ENCODE measurements at places on chromosomes 7 and 10.

DNA sequence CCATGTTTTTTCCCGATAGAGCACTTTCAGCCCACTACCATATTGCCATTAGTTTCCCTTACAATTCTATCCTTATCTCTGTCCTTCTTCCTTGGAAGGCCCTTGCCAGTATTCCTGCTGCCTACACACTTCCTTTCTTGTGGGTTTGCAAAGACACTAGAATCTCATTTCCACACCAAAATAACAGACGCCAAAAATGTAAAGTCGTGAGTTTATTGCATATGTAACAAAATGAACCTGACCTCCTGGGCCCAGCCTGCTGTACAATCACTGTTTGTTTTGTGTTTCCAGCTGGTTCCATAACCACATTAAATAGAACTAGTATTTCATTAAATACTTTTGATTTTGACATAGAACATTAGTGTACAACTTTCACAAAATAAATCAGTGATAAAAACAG, 116.7 kb downstream of the SMURF1 start:
- no peak for DNase-seq

- no peak for DNase-seq
These were observed 361.2 kb downstream of the GPR158 start for GRCh38 chr10:25536027-25536426.

GRCh38 chr10:133264461-133264860, 12.2 kb downstream of the ADAM8 start:
- DNase-seq, result no peak

- no peak for DNase-seq
These were observed 10.9 kb downstream of the MKI67 start for GRCh38 chr10:128115356-128115755.

- DNase-seq, result no peak
These were observed 325.9 kb upstream of the SMIM30 start for GRCh38 chr7:113444261-113444660.

- DNase-seq, result no peak
These were observed 2.7 kb downstream of the SND1 start for GRCh38 chr7:127654404-127655394.

- DNase-seq, result no peak
These were observed 2.0 kb downstream of the ZMIZ1 start for GRCh38 chr10:79070606-79071395.

GRCh38 chr10:125844751-125845221, 21.4 kb downstream of the BCCIP start:
- no peak for DNase-seq

- DNase-seq, result no peak
These were observed 89.4 kb downstream of the ITGA8 start for GRCh38 chr10:15630353-15630752.

GRCh38 chr10:109062371-109062770, 860.9 kb downstream of the XPNPEP1 start:
- DNase-seq, result no peak

- DNase-seq, result peak; percentile 95
These were observed 25.4 kb downstream of the CAMK2G start for GRCh38 chr10:73848821-73849489.

- DNase-seq, result no peak
These were observed 140.6 kb downstream of the KIAA1217 start for GRCh38 chr10:24349379-24350001.

DNA sequence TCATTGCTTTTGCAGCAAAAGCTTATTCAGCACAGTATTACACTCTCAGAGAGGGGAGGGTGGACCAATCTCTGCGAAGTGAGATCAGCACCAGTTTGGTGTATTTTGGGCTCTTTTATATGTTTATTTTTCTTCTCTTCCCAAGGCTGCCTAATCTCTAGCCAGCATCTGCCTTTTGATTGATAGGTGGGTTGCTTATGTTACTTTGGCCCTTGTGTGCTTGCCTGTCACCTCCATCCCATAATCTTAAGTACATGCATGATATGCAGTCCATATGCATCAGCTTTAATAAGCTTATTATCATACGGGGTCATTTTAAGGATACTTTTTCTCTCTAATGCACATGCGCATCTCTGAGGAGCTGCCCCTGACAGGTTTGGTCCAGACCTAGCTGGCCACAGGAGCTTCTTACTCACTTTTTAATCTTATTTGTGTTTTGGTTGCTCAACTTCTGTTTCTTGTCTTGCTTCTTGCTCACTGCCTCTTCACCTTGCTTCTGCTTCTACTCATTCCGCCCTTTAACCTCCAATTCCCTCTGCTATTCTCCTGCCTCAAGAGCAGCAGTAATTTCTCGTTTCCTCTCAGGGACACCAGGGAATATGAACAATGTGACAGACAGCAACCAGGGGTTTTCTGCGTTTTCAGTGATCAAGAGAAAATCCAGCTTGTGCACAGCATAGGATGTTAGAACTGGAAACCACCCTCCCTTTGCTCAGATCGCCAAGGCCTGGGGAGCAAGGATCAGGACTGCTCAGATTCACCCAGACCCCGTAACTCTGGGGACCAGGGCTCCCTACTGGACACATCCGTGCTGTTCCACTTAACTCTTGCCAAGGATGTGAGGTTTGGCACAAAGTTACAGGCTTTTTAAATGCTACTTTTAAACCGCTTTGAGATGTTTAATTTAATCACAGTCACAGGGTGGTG, 10.0 kb downstream of the RGR start:
- no peak for DNase-seq

GRCh38 chr10:103736763-103737162, 118.6 kb downstream of the SH3PXD2A start:
- no peak for DNase-seq

DNA sequence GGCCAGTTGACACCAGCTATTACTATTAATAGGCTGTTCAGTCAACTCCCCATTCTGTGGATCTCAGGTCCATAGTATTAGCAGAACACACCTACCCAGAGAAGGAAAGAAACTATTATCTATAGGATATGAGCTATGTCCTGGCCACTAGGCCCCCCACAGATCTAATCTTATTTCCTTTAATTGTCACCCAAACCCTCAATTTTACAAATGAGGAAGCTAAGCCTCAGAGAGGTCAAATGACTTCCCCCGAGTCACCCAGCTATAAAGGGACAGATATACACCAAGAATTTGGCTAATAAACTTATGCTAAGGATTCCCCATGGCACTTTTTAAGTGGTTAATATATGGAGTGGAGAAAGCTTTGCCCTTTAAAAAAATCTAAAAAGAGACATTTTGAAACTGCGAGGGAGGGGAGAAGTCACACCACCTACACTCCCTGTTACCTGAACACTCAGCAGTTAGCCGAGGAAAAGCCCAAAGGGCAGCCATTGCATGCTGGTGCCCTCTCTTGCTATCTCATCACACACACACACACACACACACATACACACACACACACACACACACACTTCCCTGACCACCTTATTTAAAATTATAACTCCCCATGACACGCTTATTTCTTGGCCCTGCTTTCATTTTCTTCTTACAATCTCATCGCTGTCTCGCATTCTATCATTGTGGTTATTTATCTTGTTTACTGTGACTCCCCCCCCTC, 157.0 kb upstream of the ADO start:
- no peak for DNase-seq

- no peak for DNase-seq
These were observed 134.6 kb downstream of the TCERG1L start for GRCh38 chr10:131176907-131177306.

- DNase-seq, result no peak
These were observed 427.8 kb upstream of the LRGUK start for GRCh38 chr7:133699386-133699785.

DNA sequence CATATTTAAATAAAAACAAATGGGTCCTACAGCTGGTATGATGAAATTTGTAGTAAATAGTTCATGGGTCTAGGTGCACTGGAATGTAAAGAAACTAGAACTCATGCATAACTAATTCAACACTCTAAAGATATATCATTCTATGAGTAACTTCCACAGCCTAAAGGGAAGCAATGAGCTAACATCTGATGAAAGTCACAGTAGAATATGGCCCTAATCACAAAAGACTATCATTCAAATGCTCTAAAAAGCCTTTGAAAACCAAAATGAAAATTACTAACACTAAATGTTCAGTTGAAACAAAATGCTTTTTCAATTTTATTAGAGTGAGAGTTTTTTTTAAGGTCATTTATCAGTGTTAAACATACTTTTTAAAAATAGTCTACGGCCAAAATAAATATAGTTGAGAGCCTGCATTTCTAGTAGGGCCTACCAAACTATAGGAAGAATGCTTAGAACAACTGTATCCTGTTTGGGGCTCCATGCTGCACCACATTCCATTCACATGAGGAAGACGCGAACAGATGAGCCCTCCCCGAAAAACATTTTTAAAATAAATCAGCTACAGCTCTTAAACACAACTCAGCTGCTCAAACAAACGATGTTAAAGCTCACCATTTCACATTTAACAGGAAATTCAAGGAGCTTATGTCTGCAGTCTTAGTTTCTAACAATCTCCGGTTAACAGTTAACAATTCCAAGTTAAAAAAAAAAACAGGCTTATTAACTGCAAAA, 134.5 kb downstream of the NRBF2 start:
- no peak for DNase-seq

DNA sequence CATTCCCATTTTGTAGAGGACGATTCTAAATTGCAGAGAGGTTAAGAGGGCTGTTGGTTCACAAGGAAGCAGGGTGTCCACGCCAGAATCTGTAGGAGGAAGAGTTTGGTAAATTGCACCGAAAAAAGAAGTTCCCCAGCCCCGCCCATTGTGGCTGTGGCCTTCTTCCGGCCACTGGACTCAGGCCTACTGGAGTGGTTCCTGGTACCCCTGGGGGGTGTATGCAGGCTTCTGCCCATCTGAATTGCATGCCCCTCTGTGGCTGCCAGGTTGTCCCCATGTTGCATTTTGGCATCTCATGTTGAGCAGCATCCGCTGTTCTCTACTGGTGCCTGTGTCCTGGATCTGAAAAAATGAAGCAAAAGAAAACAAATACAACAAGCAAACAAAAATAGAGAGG, 234.2 kb downstream of the WDR11 start:
- DNase-seq, result no peak

DNA sequence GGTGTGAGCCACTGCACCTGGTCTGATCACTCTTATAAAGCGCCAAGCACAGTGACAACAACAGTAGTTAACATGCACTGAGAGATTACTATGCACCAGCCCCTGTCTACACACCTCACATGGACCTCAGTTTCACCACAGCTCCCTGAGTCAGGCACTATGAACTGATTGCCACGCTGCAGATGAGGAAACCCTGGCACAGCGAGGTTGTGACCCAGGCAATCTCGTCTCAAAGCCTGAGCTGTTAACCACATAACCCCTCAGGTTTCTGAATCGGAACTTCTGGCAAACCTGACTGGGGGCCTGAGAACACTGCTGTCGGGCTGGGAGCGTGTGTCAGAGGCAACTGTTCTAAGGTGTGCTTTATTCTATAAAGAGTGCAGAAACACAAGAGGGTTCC, 150.8 kb downstream of the RNF216 start:
- no peak for DNase-seq

GRCh38 chr10:61279400-61279799, 173.8 kb downstream of the TMEM26 start:
- DNase-seq, result no peak

GRCh38 chr10:126468467-126468866, 80.2 kb upstream of the ADAM12 start:
- DNase-seq, result no peak

DNA sequence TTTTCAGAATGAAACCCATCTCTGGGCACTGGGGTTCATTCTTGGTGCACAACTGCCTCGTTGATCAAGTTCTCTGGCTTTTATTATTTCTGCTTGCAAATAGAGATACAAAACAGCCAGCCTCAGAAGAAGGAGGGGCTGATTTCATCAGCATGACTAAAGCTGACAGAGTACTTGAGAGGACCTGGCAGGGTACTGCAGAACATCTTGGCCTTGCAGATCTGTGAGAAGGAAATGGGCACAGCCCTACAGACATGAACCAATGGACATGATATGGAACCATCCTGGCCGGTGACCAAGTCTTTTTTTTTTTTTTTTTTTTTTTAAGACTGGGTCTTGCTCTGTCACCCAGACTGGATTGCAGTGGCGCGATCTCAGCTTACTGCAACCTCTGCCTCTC, 240.6 kb downstream of the VTI1A start:
- no peak for DNase-seq

GRCh38 chr7:43594020-43594419, 11.1 kb downstream of the STK17A start:
- DNase-seq, result no peak

DNA sequence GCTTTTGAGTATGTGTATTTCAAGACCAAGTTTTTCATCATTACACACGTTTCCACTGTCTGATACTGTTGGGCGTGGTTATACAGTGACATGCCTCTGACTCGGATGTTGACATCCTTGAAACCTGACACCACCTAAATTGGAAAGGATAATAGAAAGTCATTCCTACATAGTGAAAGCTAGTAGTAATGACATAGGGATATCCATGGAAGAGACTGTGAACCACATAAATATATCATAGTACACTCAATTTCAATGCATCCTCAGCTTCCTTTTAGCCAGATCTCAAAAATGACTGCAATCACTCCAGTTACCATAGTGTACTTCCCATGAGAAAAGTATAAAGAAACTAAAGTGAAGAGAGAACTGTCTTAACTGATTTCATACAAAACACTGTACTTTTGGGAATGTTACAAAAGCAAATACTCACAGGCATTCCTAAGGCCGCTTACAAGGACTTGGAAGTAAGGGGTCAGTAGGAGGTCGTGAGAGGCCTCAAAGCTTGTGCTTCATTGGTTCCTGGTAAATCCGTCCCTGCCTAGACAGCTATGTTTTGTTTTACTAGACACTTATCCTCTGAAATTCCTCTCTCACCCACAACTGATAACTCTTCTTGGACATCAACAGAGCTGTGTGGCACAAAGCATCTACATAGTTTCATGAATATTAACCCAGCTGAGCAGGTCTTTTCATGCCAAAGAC, 71.8 kb upstream of the VWDE start:
- no peak for DNase-seq

GRCh38 chr7:159143780-159144757, 598 bp downstream of the VIPR2 start:
- no peak for DNase-seq

DNA sequence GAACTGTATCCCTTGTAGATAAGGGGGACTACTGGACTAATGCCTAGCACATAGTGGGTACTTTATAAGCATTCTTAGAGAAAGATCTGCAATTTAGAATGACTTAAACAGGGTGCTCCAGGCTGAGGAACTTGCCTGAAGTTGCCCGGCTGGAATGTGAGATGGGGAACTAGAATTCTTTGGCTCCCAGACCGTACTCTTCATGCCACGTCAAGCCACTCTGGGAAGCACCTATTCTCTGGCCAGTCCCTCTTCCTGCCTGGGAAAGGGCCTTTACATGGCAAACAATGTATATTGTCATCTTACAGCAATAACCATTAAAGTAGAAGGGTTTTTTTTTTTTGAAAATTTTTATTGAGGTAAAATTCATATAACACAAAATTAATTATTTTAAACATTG, 34.5 kb downstream of the ATXN7L1 start:
- DNase-seq, result no peak

- no peak for DNase-seq
These were observed 7.8 kb downstream of the LIPF start for GRCh38 chr10:88672041-88672440.

- no peak for DNase-seq
These were observed 284.4 kb downstream of the DNAJB6 start for GRCh38 chr7:157621131-157621681.

GRCh38 chr10:58508316-58508715, 4.4 kb upstream of the BICC1 start:
- no peak for DNase-seq

Measured in GM19239 (cell line).